Mesenteric fat pad (tissue), 1 donor: ENCODE measurements at places on chromosomes 5 and 9.

DNA sequence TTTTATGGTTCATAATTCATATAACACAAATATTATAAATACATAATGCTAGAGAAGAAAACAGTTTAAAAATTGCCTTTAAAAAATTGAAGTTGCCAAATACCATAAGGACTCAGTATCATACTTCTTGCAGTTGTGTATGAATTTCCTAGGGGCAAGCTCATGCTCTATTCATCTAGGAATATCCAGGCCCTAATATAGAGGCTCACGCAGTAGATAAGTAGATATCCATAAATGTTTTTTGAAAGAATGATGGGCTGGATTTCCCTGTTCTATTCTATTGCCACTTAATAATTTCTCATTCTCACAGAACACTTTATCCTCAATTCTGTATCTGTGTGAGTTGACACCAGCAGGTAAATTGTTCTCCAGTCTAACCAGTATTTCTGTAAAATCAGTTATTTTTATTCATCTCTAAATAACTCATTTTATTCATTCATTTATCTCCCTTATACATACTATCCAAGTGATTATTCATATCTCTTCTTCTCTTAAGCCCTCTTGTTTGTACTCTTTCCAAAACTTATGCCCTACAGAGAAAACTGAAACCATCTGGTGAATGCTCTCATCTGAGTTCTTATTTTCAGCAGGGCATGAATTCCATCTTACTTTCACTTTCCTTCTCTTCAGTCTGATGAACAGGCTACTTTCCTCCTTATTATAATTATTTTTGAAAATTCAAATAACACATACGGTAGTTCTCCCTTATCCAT, 97.1 kb downstream of the SLC44A1 start:
- DNase-seq = no peak

GRCh38 chr5:154258531-154259217, 68.1 kb downstream of the GALNT10 start:
- DNase-seq = no peak

- no peak for DNase-seq
Measured at GRCh38 chr9:19074836-19075235, 25.6 kb downstream of the RRAGA start.

GRCh38 chr9:113274474-113275156, 757 bp downstream of the CDC26 start:
- no peak for DNase-seq

DNA sequence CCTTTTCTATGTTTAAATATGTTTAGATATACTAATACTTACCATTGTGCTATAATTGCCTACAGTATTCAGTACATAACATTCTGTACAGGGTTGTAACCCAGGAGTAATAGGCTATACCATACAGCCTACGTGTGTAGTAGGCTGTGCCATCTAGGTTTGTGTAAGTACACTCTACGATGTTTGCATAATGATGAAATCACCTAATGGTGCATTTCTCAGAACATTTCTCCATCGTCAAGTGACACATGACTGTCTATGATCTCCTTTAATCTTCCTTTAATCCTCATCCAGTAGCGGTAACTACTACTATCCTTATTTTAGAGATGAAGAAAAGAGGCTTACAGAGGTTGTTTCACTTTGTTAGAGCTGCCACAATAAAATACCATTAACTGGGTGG, 369.2 kb downstream of the PLK2 start:
- no peak for DNase-seq
